ENCODE measurements at places on chromosomes 16 and 17.

DNA sequence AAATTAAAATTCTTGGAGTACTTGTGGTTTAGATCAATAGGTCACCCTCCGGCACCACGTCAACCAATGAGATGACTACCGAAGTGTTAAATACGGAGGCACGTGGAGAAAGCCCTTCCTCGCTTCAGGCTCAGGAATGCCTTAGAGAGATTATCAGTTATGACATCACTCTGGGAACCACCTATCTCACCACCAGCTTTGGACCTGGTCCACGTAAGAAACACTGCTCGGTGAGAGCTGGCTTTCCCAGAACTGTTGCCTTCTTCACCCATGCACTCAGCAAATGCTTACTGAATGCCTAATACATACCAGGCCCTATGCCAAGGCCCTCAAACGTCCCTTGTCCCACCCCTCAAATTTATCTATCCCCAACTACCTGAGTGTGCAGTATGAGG is 71.3 kb downstream of the SMG6 start:
- no peak for DNase-seq

DNA sequence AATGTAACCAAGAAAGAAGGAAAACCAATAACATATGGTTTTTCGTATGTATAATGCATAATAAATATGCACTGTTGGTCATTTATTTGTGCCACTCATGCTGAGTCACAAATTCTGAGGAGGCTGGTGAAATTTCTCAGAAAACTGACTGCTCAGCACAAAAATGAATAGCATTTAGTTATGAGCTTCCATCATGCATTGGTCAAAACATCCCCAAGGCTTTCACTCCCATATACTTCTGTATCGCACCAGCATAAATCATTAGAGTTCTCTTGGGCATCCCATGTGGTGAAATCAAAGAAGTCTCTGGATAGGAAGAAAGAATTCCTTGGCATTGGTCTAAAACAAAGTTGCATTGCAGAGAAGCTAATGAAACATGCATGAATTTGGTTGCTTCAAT is 785.6 kb upstream of the CDH8 start:
- DNase-seq = no peak

DNA sequence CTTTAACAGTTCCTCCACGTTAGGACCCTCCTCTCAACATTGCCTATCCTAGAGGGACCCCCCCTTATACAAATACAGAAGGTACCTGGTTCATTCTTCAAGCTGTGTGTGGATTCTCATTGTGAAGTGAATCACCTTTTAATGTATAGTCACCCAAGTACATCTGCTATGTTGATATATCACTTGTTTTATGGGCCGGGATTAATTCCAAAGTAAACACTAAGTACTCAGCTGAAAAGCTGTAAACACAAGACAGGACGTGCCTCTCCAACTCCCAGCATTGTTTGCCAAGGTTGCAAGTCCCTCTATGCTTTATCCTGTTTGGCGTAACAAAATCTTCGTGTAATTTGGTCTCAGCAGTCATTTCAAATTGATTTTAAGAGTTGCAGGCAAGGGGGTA is 123.6 kb downstream of the RBFOX1 start:
- no peak for DNase-seq

DNA sequence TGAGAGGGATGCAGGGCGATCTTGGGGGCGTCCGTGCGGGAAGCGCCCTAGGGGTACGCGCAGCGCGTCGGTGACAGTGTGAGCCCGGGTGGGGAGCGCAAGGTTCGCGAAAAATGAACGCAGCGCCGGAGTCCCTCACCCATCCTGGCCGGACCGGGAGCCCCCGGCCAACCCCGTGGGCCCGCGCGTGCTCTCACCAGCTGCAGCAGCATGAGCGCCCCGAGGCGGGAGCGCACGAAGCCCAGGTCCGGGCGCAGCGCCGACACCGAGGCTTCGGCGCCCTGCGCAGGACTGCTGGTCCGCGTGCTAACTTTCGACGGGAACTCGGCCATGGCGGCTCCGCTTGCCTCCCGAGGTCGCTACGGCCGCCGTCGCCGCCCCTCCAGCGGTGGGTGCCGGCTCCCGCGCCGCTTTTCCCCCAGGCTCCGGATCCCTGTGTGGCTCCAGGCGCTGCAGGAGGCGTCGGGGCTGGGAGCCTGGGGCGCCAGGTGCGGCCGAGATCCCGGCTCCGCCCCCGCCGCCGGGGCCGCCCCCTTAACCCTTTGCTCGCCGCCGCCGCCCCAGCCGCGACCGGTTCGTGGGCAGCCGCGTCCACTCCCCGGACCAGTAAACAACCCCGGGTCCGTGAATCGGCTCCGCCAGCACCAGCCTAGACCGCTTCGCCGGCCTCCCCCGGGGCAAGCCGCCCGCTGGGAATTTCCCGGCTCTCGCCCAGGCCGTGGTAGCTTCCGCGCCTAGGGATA is at the start of gene PLLP:
Gene PLLP, minus strand, starts transcription at position 464 of the 743 bp plus-strand sequence. Its CDS starts 132 bp downstream, at position 332.
- DNase-seq = peak; percentile 65

- no peak for DNase-seq
Measured at GRCh38 chr17:18378205-18378505, 577 bp downstream of the EVPLL start.

GRCh38 chr16:84874004-84874435 is 54.2 kb downstream of the CRISPLD2 start:
- no peak for DNase-seq

DNA sequence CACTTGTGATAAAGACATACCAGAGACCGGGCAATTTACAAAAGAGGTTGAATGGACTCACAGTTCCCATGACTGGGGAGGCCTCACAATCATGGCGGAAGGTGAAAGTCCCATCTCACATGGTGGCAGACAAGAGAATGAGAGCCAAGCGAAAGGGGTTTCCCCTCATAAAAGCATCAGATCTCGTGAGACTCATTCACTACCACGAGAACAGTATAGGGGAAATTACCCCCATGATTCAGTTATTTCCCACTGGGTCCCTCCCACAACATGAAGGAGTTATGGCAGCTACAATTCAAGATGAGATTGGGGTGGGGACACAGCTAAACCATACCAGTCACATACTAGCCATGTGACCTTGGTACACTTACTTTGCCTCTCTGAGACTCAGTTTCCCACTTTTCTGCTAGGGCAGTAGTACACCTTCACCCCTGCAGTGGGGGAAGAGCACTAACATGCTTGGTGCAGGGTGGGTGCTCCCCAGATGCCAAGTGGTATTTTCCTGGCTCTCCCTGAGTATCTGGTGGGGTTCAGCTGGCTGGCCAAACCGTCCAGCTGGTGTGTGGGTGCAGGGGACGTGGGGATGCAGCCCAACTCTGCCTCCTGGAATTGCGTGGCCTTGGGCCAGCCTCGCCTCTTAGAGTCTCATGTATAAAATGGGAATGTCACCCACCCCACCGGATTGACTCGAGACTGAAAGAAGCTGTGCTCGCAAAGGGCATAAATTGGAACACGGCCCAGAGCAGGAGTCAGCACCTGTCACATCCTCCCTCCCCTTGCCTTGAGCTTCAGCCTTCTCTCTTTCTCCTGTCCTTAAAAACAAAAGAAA is 364.1 kb downstream of the CPPED1 start:
- peak; percentile 22 for DNase-seq

DNA sequence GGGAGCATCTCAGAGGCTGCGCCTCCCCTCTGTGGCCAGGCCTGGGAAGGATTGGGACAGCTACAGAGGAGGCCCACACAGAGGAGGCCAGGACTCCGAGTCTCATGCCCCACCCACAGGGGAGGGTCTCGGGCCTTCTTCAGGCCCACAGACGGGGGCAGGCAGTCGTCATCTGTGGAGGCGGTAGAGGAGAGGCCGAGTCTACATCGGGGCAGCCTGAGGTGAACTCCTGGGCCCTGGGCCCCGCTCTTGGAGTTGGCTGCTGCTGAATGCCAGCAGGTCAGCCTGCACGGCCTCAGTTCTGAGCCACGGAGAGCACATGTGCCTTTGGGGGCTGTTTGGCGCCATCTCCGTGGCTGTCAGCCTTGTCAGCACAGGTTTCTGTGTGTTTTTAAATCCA is 8.1 kb upstream of the NUDT16L1 start:
- DNase-seq = no peak

- no peak for DNase-seq
Measured at GRCh38 chr17:75260641-75261335, 618 bp downstream of the GGA3 start.

GRCh38 chr17:10380631-10381408 is 8.0 kb upstream of the MYH13 start:
- no peak for DNase-seq

DNA sequence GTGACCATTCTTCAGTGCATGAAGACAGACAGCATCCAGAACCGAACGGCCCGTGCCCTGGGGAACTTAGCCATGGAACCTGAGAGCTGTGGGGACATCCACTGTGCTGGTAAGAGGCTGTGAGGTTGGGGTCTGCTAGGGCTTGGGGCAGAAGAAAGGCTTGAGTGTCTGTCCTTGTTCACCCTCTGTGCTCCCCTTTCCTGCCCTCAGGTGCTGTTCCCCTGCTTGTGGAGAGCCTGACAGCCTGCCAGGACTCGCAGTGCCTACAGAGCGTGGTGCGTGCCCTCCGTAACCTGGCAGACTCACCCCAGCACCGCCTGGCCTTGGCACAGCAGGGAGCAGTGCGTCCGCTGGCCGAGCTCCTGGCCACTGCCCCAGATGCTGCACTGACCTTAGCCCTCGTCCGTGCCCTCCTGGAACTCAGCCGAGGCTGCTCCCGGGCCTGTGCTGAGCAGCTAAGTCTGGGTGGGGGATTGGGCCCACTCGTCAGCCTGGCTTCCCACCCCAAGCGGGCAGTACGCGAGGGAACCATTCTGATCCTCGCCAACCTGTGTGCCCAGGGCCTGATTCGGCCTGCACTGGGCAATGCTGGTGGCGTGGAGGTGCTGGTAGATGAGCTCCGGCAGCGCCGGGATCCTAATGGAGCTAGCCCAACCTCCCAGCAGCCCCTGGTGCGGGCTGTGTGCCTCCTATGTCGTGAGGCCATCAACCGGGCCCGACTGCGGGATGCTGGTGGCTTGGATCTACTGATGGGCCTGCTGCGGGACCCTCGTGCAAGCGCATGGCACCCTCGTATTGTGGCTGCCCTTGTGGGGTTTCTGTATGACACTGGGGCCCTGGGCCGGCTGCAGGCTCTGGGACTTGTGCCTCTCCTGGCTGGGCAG is 2.9 kb downstream of the ARMC5 start:
- DNase-seq = no peak

- DNase-seq = peak; percentile 31
Measured at GRCh38 chr17:3012926-3013581, 50.4 kb downstream of the OR1D5 start.

GRCh38 chr17:40157973-40158372 is 17.6 kb downstream of the CASC3 start:
- DNase-seq = no peak

DNA sequence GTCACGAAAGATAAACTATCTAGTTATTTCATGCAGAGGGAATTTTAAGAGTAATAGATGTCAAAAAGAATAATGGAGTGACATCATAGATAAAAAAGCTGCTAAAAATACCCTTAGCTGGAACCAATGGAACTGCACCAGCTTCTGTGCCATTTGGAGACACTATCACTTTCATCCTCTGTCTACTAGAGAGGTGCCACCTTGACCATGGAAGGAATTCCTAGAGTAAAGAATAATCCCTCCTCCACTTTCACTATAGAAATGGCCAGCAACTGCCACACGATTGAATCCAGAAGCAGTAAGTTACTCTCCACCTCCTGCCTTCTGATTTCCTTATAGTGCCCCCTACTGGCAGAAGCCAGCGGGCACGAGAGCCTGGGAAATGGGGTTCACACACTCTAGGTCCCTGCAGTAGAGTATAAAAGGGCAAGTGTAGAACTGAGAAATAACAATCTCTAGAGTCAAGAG is 2.8 kb upstream of the ALDH3A2 start:
- no peak for DNase-seq

DNA sequence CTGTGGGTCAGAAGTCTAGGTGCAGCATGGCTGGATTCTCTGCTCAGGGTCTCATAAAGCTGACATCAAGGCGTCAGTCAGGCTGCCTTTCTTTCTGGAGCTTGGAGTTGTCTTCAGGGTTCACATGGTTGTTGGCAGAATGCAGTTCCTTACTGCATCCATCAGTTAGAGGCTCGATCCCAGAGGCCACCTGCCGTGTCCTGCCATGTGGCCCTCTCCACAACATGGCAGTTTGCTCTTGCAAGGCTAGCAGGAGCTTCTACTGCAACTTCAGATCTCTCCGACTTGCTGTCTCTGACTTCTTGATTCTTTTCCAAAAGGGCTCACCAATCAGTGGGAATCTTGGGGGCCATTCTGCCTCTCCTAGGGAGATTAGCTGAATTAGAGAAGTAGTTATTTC is 11.9 kb downstream of the PITPNC1 start:
- DNase-seq = no peak

GRCh38 chr16:2212362-2213324 is 2.0 kb upstream of the BRICD5 start:
- DNase-seq = no peak

DNA sequence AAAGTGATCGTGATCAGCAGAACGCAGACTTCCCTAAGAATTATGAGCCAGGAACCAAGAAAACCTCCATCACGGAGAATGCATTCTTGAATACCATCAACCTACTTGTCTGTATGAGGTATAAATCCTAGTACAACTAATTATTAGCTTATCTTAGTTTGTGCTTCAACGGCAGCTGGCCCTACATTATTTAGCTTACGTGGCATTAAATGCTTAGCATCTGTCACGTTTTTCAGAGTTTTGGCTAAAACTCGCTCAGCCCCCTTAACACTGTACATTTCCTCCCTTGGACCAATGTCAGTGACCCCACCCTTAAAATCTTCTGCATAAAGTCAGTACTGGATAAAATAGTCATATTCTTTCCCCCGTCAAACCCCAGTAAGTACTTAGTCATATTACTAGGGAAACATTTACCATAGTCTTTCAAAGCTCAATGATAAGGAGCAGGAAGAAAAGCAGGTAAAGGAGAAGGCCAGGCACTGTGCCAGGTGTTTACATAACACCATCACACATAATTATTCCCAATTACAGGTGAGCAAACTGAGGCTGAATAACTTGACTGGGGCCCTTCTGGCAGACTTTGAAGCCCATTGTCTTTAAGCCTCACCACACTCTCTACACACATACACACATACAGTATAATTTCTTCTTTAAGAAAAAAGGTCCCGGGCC is 16.6 kb upstream of the TXNDC11 start:
- DNase-seq = no peak

DNA sequence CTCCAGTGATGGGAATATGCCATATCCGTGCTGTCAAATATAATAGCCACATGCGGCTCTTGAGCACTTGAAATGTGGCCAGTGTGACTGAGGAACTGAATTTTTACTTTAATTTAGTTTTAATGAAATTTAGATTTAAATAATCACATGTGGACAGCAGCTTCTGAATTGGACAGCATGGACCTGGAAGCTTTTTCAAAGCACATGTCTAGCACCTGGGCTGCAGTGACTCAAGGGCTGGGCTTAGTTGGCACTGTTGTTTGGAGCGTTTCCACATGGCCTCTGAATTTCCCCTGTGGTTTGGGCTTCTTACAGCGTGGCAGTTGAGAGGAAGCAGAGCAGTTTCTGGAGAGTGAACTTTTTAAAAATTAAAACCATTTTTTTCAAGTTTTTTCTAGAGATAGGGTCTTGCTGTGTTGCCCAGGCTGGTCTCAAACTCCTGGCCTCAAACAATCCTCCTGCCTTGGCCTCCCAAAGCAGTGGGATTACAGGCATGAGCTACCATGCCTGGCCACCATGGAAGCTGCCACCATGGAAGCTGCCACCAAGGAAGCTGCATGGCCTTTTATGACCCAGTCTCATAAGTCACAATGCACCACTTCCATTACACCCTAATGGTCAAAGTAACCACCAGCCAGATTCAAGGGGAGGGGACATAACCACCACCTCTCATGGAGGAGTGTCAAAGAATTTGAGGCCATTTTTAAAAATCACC is 6.7 kb upstream of the TOB1 start:
- no peak for DNase-seq

- no peak for DNase-seq
Measured at GRCh38 chr17:48149787-48150463, 42.4 kb downstream of the SNX11 start.
